ENCODE measurements at places on chromosomes 5 and 9. TPM values are rescaled to one million over a fixed set of nuclear protein-coding genes. Genes with fewer than 3 reads are reported as not detected.

- DNase-seq: no peak
These were observed 376.8 kb downstream of the PIK3R1 start for GRCh38 chr5:68592351-68592750.

Gene GABRA6
- not detected for total RNA-seq

DNA sequence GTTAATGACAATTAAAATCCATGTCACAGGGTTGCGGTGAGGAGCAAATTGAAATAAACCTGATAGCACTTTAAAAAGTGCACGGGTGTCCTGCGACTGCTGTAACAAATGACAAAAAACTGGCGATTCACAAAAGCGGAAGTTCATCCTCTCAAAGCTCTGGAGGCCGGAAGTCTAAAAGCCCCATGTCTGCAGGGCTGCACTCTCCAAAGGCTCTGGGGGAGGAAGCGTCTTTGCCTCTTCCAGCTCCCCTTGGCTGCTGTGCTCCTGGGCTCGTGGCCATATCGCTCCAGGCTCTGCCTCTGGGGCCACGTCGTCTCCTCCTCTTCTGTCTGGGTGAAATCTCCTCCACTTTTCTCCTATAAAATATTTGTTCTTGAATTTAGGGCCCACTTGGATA, 273.9 kb upstream of the IRX2 start:
- DNase-seq: no peak

DNA sequence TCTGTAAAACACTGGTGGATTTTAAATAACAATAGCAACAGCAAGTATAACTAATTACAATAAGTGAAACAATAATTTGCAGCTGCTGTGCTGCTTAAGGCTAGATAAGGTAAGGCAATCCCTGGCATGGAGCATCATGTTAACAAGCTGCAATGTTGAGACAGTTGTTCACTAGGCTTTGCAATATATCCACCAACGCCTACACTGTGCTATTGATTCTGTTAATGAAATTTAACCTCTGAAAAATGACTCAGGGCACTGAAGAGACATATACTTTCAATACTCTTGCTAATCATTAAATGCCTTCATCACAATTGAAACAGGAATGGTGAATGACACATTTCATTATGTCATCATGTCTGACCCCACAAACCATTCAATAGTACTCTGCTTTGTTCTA, 255.0 kb downstream of the EFNA5 start:
- DNase-seq: no peak

- DNase-seq: no peak
These were observed 58.2 kb downstream of the CRB2 start for GRCh38 chr9:123414204-123414603.

DNA sequence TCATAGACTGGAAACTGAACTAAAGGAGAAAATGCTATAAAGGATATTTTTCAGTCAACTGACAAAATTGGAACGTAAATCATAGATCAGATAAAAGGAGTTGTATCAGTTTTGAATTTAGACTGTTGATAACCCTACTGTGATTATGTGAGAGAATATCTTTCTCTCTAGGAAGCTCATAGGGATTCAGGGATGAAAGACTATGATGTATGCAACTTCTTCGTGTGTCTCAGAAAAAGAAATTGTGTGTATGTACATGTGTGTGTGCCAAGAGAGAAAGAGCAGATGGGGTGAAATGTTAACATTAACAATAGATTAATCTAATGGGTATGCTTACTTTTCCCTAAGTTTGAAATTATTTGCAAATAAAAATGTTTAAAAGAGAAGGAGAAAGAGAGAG, 30.7 kb upstream of the C5orf58 start:
- no peak for DNase-seq

Gene OR1Q1
- total RNA-seq: not detected

- peak; percentile 93 for DNase-seq
These were observed 1.1 kb upstream of the JADE2 start for GRCh38 chr5:134524272-134524825.

Gene IL3
- not detected for total RNA-seq

- DNase-seq: peak; percentile 59
These were observed 14.1 kb upstream of the SFXN1 start for GRCh38 chr5:175464074-175464941.

DNA sequence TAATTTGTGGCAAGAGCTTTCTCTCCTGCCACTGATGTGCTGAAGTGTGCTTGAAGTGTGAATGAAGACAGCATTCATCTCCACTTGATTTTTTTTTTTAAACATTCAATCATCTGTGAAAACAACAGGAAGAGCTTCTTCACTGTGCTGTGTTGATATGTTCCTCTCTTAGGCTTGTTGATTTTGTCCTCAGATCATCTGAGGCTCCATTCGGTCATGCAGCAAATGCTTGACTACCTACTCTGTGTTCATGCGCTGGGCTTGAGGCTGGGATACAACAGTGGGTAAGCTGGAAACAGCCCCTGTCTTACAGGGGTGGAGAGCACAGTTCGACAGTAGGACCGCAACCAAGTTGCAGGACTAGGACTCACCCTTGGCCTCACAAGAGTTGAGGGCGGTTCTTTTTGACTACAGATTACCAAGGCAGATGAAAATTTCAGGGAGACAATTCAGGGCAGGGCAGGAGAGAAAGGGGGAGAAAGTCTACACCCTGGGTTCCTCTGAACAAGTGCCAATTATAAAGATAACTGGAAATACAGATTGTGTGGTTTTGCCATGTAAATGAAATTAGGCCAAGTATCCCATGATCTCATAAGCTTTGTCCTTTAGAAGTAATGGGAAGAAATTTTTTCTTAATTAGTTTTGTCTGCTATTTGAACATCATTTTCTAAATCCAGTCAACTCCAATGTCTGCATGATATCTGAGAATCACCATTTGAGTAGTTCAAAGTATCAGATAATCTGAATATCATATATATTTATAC, 31.0 kb upstream of the F2R start:
- DNase-seq: no peak

DNA sequence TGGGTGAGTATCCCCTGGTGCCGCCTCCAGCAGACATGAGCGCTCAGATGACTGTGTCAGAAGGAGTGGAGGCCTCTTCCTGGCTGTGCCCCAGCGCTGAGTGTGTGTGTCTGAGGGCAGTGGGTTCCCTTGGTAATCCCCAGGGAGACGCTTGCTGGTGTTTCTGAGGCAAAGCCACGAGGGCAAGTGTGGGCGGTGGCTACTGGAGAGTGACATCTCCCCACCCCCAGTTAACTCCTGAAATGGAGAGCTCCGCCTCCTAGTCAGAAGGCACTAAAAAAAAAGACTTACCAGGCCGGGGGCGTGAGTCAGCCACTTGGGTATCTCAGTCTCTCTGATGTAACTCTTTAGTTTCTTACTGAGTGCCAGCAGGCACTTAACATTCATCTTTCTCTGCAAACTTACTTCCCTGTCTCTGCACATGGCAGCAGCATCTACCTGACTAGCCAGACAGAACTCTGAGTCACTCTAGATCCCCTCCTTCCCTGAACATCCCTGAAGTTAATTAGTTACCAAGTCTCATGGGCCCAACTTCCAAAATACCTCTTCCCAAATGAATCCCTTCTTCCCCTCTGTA, 19.3 kb downstream of the ORM2 start:
- peak; percentile 92 for DNase-seq

- no peak for DNase-seq
These were observed 12.5 kb upstream of the CHD1 start for GRCh38 chr5:98941131-98941883.

GRCh38 chr5:32098890-32099310, 75.2 kb downstream of the GOLPH3 start:
- DNase-seq: no peak

Gene MRPL50
- 23.3 TPM for total RNA-seq

- no peak for DNase-seq
These were observed 286.1 kb downstream of the ANXA1 start for GRCh38 chr9:73437758-73438157.

Gene PCDHB14
- 0.26 TPM for total RNA-seq

Gene TPRN
- total RNA-seq: 23.3 TPM

GRCh38 chr9:124908098-124908497, 32.8 kb downstream of the GOLGA1 start:
- DNase-seq: no peak

GRCh38 chr9:132192728-132193127, 30.9 kb downstream of the NTNG2 start:
- no peak for DNase-seq

DNA sequence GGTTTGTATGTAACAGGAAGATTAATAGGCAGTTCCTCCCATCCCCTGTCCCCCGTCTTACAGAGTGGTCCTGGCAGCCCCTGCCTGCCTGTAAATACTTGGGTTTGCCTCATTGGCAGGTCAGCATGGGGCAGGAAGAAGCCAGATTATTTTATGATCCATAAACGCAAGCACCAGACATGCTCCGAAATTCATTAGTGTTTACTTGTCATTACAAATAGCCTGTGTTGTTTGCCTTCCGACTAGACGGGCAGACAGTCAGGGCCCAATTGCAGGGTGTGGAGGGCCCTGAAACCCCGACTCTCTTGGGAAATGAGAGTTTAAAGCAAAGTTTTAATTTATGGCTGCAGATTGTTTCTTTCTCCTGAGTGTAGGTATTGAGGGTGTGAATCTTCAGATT, 97.2 kb downstream of the RALGPS1 start:
- DNase-seq: no peak

Gene CCL19
- total RNA-seq: not detected

DNA sequence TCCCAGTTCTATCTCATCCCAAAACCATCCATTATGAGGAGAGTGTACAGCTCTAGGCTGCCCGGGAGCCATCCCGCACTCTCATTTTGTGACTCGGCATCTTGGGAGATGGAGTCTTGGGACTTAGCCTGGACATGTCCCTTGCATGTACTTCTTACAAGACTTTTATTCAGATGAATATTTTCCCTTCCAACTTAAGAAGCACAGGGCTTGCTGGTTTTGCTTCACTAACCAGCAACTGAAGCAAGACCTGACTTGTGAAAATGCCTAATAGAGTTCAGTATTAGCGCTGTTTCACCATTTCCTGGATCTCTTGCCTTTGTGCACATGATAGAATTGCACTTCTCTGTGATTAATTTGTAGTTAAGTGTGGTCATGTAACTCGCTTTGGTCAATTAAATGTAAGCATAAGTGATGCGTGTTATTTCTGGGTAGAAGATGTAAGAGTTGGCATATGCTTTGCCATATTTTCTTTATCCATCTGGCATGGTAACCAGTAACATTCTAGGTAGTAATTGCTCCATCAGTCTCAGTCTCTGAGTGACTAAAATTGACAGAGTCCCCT, 55.8 kb downstream of the PDCD1LG2 start:
- DNase-seq: no peak

Gene GDNF
- total RNA-seq: 1.6 TPM
